ENCODE measurements at places on chromosomes 2 and 18.
A peak's percentile ranks its signal among the peaks of the same experiment; 100 is the strongest.

- peak; percentile 13 for DNase-seq
Measured at GRCh38 chr2:227376656-227377396, 2.3 kb downstream of the TM4SF20 start.

DNA sequence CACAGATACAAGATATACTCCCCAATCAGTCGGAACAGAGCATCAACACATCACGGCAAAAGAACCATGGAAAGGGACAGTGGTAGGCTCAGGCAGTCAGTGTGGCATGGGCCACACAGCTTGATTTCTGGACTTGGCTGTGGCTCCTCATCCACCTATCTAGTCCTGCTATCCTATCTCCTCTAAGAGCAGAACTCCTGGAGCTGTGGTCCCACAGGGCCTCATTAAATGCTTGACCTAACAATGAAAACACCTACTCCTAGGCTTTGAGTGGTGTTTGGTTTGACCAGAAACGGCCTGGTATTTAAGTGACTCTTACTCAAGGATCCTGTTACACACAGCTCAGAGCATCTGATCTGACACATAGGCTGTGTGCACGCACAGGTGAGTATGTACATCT, 33.6 kb upstream of the SMAD2 start:
- DNase-seq, result no peak

- DNase-seq, result no peak
Measured at GRCh38 chr18:8627540-8627939, 18.3 kb downstream of the RAB12 start.

DNA sequence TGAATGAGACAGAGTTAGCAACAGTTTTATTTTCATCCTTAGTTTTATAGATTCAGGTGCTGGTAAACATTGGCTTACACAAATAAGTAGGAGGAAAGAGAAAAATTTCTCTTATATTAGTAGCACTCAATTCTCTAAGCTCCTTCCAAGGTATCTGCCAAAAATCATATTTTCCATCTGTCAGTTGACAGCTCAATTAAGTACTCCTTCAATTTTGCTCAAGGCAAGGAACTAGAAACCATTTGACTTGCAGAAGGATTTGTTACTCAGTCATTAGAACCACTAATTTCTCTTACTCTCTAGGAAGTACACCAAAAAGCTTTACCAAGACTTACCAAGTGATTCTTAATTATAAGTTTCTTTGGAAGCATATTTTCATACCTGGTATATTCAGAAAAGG, 101.4 kb upstream of the ATP8B1 start:
- no peak for DNase-seq

GRCh38 chr18:78073275-78073674, 823.6 kb downstream of the GALR1 start:
- no peak for DNase-seq

DNA sequence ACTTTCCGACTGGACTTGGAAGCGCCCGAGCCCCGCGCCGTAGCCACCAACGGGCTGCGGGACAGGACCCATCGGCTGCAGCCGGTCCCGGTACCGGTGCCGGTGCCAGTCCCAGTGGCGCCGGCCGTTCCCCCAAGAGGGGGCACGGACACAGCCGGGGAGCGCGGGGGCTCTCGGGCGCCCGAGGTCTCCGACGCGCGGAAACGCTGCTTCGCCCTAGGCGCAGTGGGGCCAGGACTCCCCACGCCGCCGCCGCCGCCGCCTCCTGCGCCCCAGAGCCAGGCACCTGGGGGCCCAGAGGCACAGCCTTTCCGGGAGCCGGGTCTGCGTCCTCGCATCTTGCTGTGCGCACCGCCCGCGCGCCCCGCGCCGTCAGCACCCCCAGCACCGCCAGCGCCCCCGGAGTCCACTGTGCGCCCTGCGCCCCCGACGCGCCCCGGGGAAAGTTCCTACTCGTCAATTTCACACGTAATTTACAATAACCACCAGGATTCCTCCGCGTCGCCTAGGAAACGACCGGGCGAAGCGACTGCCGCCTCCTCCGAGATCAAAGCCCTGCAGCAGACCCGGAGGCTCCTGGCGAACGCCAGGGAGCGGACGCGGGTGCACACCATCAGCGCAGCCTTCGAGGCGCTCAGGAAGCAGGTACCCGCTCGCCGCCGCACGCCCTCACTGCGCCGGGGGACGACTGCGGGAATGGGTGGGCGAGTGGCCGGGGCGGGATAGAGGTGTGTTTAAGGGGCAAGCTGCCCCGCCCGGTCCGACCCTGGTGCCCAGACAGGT, 713 bp downstream of the ATOH8 start:
- peak; percentile 68 for DNase-seq

- no peak for DNase-seq
Measured at GRCh38 chr18:68564961-68565360, 149.9 kb downstream of the TMX3 start.

DNA sequence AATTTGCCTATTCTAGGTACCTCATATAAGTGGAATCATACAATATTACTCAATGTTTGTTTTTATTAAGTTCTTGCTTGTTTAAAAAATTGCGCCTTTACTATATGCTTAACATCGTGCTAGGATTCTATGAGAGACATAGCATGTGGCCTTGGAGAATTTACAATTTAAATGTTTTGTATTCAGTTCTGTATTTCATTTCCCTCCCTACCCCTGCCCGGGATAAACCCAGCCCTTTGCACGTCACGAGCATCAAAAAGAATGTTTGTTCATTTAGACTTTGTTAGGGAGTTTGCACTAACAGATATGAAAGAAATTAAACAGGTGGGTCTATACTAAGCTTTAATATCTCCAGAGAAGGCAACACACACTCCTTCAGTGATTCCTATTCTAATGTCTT, 75.7 kb downstream of the C18orf54 start:
- no peak for DNase-seq

GRCh38 chr2:234373481-234374149, 123.3 kb downstream of the ARL4C start:
- DNase-seq, result no peak

- DNase-seq, result no peak
Measured at GRCh38 chr2:208722731-208723130, 316.1 kb downstream of the PTH2R start.

DNA sequence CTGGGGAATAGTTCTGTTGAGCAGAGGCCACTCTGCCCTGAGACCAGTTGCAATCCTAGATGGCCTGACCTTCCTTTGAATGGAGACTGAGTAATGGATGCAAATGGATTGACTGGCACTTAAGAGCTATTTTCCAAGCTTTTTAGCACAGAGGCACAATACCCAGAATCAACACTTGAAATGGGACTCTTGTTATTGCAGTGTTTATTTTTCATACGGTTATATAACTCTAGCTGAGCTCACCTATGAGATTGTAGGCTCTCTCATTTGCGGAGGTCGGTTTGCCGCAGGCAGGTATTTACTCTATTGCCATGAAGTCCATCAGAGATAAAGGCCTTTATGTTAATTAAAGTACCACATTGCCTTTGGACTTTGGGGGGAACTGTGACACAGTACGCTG, 422.3 kb upstream of the CELF4 start:
- no peak for DNase-seq

GRCh38 chr18:65017372-65017760, 733.4 kb upstream of the CDH7 start:
- no peak for DNase-seq

DNA sequence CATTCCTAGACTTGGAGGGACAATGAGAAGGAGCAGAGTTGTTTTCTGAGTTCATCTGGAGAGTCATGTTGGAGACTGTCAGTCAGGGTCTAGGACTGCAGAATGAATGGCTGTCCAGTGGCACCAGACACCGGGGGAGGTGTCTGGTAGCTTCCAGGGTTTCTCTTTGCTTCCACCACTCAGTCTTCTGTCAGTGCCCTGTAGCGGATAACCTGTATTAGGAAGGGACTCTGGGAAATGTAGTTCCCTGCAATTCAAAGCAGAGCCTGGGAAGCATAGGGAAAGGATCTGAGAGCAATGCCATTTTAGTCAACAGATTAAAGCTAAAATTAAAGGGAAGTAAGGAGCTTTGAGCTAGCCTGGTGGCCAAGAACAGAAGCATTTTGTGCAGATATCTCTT, 257.9 kb downstream of the THSD7B start:
- DNase-seq, result no peak

- DNase-seq, result no peak
Measured at GRCh38 chr18:10950876-10951630, 198.3 kb downstream of the PIEZO2 start.

- DNase-seq, result no peak
Measured at GRCh38 chr2:33645861-33646260, 46.8 kb upstream of the FAM98A start.

DNA sequence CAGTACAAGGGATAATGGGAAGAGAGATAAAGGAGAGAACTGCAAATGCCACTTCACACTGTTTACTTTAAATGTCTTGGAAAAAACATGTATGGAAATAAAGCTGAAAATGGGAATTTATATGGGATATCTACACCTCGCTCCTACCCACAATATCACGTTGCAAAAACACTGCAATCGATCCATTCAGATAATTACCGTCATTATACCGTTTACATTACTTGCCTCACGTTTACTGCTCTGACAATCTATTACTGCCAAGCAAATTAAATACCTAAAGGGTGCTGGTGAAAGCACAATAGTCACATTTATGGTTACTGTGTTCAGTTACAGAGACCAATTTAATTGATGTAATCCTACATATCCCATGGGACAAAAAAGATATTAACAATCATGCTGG, 214.7 kb upstream of the LYPD1 start:
- DNase-seq, result no peak

GRCh38 chr2:152506843-152507242, 171.9 kb downstream of the FMNL2 start:
- DNase-seq, result peak; percentile 38

DNA sequence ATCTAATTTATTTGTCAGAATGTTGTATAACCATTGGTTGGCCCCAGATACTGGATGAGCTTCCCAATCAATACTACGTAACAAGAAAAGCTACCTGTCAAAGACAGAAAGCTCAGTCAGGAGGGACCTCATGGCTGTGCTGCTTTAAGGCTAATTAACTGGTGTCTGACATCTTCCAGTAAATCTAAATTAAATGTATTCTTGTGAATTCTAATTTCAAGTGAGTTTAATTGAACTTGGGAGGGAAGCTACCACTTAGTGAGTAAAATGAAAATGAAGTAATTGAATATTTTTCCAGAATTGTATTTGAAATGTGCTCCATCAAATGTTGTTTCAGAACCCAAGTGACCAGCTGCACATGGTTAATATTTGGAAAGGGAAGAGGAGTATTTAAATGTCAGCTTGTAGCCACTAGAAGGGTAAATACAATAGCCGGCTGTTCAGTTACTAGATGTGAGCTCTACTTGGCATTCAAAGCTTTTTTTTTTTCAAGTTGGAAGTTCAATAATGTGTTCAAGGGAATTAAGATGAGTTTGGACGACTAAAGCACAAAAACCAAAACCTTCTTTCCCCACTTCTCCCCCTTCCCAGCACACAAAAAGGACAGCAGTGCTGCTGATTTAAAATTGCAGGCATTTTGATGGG, 62.0 kb downstream of the GPR39 start:
- DNase-seq, result no peak

GRCh38 chr2:33673937-33674336, 74.8 kb upstream of the FAM98A start:
- peak; percentile 9 for DNase-seq

GRCh38 chr2:208529796-208530195, 123.2 kb downstream of the PTH2R start:
- no peak for DNase-seq

DNA sequence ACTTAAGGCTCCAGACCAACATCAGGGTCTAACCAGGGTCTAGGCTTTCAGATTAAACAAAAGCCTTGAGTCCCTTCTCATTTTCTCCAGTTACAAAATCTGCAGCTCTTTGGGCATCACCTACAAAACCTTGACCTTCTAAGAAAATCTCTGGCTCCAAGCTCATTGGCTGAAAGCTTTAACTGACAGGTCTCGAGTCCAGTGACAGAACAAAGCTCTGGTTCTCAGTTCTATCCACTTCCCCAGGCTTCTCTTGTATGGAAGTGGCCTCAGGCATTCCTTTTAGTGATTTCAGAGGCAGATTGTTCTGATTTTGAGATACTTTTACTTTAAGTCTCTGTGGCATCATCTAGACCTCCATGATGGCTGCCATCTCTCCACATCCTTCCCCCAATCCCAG, 11.3 kb downstream of the SIX2 start:
- DNase-seq, result no peak

DNA sequence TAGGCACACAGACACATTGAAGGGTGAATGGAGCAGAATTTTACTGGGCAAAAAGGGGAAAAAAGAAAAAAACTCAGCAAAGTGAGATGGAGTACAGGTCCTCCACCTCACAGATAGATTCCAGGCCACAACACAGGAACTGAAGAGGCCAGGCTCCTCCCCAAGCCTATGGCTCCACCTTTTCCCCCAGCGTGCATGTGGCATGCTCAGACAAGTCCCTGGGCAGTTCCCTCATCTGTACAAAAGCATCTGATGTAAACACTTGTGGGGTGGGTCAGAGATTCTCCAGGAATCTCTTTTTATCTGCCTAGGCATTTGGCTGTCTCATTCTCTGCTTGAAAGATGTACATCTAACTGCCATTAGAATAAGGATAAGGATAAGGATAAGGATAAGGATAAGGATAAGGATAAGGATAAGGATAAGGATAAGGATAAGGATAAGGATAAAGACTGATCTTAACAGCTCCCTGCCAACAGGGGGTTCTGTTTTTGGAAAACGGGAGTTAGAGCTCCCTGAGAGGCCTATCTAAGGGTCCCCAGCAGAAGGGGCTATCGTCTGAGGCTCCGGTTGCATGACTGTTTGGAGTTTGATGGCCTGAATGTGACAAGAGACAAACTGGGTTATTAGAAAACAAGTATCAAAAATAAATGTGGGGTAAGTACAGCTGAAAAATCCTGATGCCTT, 17.2 kb upstream of the ASXL3 start:
- DNase-seq, result peak; percentile 63

DNA sequence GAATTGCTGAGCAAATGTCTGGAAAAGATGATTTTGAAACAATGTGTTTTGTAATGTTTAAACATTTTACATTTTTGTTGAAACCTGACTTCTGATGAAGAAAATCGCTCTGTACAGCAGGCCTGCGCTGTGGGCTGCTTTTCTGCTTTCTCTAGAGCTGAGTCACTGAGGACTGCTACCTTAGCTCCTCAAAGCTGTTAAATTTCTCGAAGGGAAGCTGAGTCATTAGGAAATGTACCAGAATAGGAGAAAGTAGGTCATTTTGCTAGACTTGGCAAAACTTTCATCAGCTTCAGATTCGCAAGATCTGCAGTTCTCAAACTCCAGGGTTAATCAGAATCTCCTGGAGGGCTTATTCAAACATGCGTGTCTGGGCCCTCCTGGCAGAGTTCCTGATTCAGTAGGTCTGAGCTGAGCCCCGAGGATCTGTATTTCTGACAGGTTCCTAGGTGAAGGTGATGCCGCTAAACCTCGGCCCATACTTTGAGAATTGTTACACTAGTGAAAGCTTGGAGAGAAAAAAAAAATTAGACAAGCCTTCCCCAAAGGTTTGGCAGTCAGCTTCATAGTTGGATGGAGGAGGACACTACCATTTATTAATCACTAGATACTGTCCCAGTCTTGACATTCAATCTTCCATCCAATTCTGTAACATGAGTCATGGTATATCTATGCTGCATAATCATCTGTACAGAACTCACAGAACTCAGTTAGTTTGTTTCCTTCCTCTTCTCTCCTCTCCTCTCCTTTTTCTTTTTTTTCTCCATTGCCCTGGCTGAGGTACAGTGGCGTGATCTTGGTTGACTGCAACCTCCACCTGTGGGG, 297.6 kb downstream of the PARD3B start:
- peak; percentile 92 for DNase-seq

Data from mesenchymal stem cell (in vitro differentiated cells and primary cell).